ENCODE measurements at places on chromosomes 16 and 17.

- DNase-seq: peak; percentile 91
Measured at GRCh38 chr17:57874434-57875289, 24.8 kb upstream of the MRPS23 start.

- DNase-seq: no peak
Measured at GRCh38 chr16:69479775-69480174, 55.4 kb downstream of the CYB5B start.

- DNase-seq: no peak
Measured at GRCh38 chr16:26413780-26414179, 652.9 kb upstream of the C16orf82 start.

- no peak for DNase-seq
Measured at GRCh38 chr17:80455784-80456183, 20.6 kb downstream of the NPTX1 start.

GRCh38 chr16:75742424-75743047, 16.2 kb upstream of the CPHXL start:
- no peak for DNase-seq

Data from T1000 (cell line).